CD14-positive monocyte (primary cell): ENCODE measurements at places on chromosomes 5 and 9.
A peak's percentile ranks its signal among the peaks of the same experiment; 100 is the strongest.

- H3K4me1 ChIP-seq, result peaks cover 22% of the 10 kb centered on the region
- H3K27ac ChIP-seq, result no peak overlapping the region
These were observed 2.7 kb downstream of the RAD50 start for GRCh38 chr5:132559383-132560060.

DNA sequence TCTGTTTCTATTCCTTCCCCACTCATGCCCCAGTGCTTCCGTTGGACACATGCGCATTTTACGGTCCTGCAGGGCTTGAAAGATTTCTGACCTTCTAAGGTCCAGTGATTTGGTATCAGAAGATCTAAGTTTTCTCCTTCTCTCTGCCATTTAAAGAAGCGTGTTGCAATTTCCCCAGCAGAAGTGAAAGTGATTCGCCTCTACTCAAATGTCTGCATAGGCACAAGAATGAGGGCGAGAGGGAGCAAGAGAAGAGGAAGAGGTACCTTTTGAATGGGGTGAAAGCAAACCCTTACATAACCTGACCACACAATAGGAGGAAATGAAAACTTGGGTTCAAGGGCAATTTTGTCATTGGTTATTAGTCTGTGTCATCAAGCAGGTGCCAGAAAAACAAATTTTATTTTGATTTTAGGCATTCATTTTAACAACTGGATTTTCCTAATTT lies 31.7 kb upstream of the NR3C1 start:
- H3K36me3 ChIP-seq, result no peaks in the 10 kb centered on the region
- H3K27me3 ChIP-seq, result no peaks in the 10 kb centered on the region
- DNase-seq, result peak; percentile 88

DNA sequence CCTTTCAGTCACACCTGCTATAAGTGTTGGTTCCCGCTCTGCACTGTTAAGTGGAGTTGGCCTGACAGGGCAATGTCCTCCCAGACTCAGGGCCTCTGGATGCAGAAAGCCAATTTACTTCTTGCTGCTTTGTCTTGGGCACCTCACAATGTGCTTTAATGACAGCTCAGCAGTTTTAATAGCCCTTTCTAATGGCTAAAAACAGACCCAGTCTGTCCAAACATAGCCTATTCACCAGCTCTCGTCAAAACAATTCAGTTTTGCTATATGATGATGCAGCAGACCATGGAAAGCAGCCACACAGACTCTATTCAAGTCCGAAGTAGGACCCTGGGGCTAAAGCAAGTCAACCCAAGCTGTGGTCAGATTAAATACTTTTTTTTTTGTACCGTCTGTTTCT lies 529.1 kb upstream of the SEMA6A start:
- H3K27ac ChIP-seq, result no peak overlapping the region
- no peak overlapping the region for H3K4me3 ChIP-seq
- no peaks in the 10 kb centered on the region for H3K36me3 ChIP-seq
- DNase-seq, result no peak

DNA sequence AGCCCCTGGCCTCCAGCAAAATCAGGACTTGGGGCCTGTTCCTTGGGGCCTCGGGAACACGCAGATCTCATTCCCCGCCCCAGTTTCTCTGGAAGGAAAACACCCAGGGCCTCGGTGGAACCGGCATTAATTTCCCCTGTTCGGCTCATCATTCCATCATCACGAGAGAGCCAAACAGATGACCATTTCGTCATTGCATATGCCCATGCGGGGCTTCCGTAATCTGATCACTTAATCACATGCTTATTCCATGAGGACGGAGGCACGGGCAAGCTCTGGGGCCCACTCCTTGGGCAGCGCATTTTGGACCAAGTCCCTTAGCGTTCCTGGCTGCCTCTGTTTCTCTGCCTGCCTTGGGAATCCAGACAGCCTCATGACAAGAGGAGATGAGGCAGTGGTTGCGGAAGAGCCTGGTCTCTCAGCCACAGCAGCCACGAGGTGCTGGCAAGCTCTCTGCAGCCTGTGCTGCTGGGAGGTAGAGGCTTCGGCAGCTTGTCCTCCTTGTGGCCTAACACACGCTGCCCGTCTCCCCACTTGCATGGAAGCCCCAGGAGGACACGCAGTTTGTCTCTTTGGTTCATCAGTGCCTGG lies 65.0 kb upstream of the IER5L start:
- no peak overlapping the region for H3K27ac ChIP-seq
- no peaks in the 10 kb centered on the region for H3K4me1 ChIP-seq
- no peak for DNase-seq
- no peaks in the 10 kb centered on the region for H3K27me3 ChIP-seq

- no peak overlapping the region for H3K4me3 ChIP-seq
- no peaks in the 10 kb centered on the region for H3K36me3 ChIP-seq
- H3K27me3 ChIP-seq, result no peaks in the 10 kb centered on the region
- no peaks in the 10 kb centered on the region for H3K4me1 ChIP-seq
- H3K27ac ChIP-seq, result no peak overlapping the region
- no peak for DNase-seq
These were observed 137.5 kb downstream of the ICE1 start for GRCh38 chr5:5560016-5560415.

- H3K4me3 ChIP-seq, result no peak overlapping the region
- no peaks in the 10 kb centered on the region for H3K27me3 ChIP-seq
- H3K36me3 ChIP-seq, result no peaks in the 10 kb centered on the region
- H3K27ac ChIP-seq, result no peak overlapping the region
- H3K4me1 ChIP-seq, result peaks cover 2% of the 10 kb centered on the region
These were observed 253.2 kb downstream of the CEMIP2 start for GRCh38 chr9:71515107-71515506.

- H3K4me1 ChIP-seq, result peaks cover 51% of the 10 kb centered on the region
- H3K4me3 ChIP-seq, result no peak overlapping the region
- no peak overlapping the region for H3K27ac ChIP-seq
- DNase-seq, result no peak
- H3K27me3 ChIP-seq, result no peaks in the 10 kb centered on the region
- no peaks in the 10 kb centered on the region for H3K36me3 ChIP-seq
These were observed 50.4 kb upstream of the ZSWIM6 start for GRCh38 chr5:61281686-61282085.

GRCh38 chr9:90869361-90869760 lies 67.7 kb downstream of the SYK start:
- no peak overlapping the region for H3K4me3 ChIP-seq
- H3K27me3 ChIP-seq, result no peaks in the 10 kb centered on the region
- peak overlapping the region; percentile 40 for H3K27ac ChIP-seq
- peaks cover 87% of the 10 kb centered on the region for H3K36me3 ChIP-seq
- DNase-seq, result peak; percentile 24

- no peak overlapping the region for H3K27ac ChIP-seq
- DNase-seq, result no peak
- no peaks in the 10 kb centered on the region for H3K36me3 ChIP-seq
- no peaks in the 10 kb centered on the region for H3K27me3 ChIP-seq
These were observed 49.5 kb downstream of the ADAMTS2 start for GRCh38 chr5:179295778-179296149.

DNA sequence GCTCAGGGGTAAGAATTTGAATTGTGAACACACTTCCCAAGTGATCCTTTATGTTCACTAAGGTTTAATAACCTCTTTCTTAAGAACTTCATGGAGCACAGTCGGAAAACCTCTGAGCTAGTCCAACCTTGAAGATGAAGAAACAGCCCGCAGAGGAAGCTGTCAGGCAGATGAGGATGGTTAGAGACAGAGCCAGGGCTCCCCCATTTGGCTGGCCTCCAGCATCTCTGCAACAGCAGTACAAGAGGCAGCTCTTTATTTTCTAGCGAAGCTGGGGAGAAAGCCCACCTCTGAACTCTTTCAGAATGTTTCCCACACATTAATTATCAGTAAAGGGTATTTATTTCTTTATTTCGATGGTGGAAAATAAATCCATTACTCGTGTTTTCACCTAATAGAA lies 350.8 kb downstream of the DMRT2 start:
- H3K27ac ChIP-seq, result no peak overlapping the region
- no peak overlapping the region for H3K4me3 ChIP-seq
- no peaks in the 10 kb centered on the region for H3K36me3 ChIP-seq
- H3K27me3 ChIP-seq, result no peaks in the 10 kb centered on the region
- no peaks in the 10 kb centered on the region for H3K4me1 ChIP-seq
- no peak for DNase-seq

- H3K27ac ChIP-seq, result no peak within 1 kb of the TSS
- DNase-seq, result peak; percentile 56
- peaks cover 2% of the 10 kb centered on the region for H3K4me1 ChIP-seq
- H3K27me3 ChIP-seq, result peaks cover 10% of the 10 kb centered on the region
- H3K36me3 ChIP-seq, result peaks cover 6% of the 10 kb centered on the region
- H3K4me3 ChIP-seq, result no peak within 1 kb of the TSS
These were observed at the start of gene AHRR for GRCh38 chr5:321230-321725. Gene AHRR, plus strand, starts transcription at chr5:321714. Its CDS starts 22,189 bp downstream, at chr5:343903.

DNA sequence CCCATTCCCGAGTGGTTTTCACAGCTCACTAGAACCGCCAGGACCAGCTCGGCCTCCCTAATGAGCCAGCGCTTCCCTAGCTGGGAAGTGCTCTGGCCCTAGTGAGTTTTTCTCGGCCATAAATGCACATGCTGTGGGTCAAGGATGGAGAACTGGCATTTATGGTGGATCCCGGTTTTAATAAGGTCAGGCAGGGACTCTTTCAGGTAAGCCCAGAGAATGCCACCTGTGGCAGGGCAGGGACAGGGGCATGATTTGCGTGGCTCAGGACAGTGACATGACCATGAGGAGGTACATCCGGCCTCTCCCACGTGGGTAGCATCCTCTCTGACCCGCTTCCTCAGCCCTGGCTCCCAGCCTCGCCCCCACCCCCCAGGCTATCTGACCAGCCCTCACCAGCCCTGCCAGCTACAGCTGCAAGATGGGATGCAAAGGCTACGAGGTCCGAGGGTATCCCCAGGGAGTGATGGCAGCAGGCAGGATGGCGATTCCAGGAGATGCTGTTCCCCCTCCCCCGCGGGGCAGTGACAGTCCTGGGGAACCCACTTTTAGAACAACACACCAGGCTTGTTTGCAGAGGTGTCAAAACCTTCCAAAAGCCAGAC lies 60.3 kb upstream of the ADAMTS2 start:
- no peaks in the 10 kb centered on the region for H3K4me1 ChIP-seq
- H3K27me3 ChIP-seq, result no peaks in the 10 kb centered on the region
- H3K36me3 ChIP-seq, result no peaks in the 10 kb centered on the region
- no peak overlapping the region for H3K4me3 ChIP-seq
- H3K27ac ChIP-seq, result no peak overlapping the region

DNA sequence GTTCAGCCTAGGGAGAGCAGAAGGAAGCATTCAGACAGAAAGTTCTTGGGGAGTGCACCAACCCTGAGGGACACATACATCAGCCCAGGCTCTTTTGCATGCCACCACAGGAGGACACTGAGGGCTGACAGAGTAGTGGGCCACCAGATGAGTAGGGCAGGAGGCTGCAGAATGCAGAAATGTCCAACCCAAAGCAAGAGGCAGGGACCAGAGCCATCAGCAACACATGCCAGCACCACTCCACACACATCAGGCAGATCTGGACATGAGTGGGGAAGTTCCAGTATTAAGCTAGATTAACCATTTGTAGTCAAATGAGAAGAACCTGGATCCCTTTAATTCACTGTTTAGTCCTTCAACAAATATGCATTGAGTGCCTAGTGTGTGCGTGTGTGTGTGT lies 35.7 kb upstream of the OTULINL start:
- DNase-seq, result peak; percentile 44
- H3K27me3 ChIP-seq, result no peaks in the 10 kb centered on the region
- H3K4me1 ChIP-seq, result peaks cover 84% of the 10 kb centered on the region
- no peak overlapping the region for H3K4me3 ChIP-seq
- H3K27ac ChIP-seq, result peak overlapping the region; percentile 37

DNA sequence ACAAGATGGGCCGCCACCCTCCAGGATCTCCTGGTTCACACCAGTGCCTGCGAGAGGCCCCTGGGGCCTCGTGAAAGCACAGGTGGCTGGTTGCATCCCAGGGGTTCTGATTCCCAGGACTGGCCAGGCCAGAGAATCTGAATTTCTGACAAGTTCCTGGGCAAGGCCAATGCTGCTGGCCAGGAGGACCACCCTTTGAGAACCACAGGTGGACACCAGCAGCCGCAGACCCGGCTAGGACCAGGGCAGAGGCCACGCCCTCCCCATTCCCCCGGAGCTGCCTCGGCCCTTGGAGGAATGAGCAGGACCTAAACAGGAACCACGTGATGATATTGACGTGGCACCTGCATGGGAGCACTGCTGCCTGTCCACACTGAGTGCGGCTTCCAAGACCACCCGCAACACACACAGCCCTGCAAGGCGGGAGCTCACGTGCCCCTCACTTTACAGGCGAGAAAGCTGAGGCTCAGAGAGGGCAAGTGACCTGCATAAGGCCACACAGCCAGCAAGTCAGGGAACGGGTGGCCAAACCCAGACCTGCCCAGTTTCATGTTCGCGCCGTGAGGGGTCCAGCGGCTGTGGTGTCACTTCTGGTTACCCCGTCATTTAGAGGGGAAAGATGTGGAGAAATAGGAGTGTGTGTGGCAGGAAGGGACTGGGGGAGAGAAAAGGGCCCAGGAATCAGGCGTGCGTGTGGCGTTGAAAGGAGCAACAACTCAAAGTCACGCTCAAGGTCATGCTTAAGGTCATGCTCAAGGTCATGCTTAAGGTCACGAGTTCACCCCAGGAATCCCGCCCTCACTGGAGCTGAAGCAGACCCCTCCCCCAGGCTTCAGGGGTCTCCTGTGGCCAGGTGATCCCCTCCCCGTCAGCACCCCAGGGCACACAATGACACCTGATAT lies 105.9 kb upstream of the IER5L start:
- no peak overlapping the region for H3K27ac ChIP-seq
- peak overlapping the region; percentile 89 for H3K4me3 ChIP-seq
- H3K27me3 ChIP-seq, result no peaks in the 10 kb centered on the region
- no peak for DNase-seq
- peaks cover 16% of the 10 kb centered on the region for H3K36me3 ChIP-seq

DNA sequence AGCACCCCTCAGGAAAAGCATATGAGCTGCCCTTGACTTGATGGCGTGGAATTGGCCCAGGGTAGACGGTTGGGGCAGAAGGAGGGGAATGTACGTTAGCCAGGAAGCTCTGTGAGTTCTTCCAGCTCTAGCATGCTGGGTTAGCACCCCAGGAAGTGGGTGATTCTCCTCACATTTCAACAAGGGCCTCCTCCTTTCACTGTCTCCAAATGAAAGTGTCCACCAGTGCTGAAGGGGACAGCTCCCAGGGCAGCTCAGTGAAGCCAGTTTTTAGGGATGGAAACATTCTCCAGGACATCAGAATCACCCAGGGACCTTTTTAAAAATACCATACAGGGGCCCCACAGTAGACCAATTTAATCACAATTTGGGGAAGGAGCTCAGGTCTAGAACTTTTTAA lies 17.2 kb upstream of the AFAP1L1 start:
- H3K27me3 ChIP-seq, result no peaks in the 10 kb centered on the region
- H3K4me1 ChIP-seq, result no peaks in the 10 kb centered on the region
- no peak overlapping the region for H3K4me3 ChIP-seq
- no peaks in the 10 kb centered on the region for H3K36me3 ChIP-seq
- no peak overlapping the region for H3K27ac ChIP-seq

DNA sequence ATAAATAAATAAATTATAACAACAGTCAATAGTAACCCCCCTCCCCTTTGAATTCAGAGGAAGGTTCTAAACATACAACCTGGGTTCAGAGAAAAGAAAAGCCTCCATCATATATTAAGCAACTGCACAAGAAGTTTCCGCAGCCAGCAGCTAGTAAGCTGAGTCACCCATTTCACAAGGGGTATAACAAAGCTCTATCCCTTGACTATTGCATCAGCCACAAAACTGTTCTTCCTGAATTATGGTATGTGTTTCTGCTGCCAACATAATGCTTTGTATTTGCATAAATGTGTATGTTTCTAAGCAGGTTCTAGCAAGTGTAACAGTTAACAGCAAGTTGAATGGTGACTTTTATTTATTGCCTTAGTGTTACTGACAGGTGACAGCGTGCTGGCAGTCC lies 6.8 kb upstream of the CEP120 start:
- no peak overlapping the region for H3K4me3 ChIP-seq
- DNase-seq, result peak; percentile 90
- H3K27me3 ChIP-seq, result no peaks in the 10 kb centered on the region
- peak overlapping the region; percentile 68 for H3K27ac ChIP-seq
